ENCODE measurements at places on chromosomes 16 and 17.

DNA sequence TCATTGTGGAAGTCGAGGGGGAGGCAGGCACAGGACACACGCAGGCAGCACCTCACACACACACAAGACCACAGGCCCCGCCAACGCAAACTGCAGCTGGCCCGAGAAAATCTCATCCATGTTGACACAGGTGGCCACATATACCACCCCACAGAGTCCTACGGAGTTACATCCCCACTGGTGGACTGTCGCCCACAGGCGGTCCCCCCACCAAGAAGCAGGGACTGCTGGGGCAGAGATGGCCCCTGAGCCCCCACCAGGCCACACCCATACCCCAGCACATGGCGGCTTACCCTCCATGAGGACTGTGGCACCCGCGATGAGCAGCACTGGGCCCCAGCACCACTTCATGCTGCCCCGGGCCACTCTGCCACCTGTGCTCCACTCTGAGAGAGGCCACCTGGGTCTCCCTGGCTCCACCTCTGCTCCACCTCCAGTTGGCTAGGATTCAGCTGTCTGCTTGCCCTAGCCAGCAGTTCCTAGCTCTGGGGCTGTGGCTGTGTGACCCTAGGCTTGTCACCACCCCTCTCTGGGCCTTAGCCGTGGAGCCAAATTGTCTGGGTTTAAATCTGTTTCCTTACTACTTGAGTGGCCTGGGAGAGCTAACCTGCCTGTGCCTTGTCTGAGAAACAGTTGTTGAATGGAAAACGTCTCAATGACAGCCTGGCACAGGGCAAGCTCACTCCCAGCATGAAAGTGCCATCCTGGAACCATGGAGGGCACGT, at the start of gene PRSS53:
Gene PRSS53, minus strand, starts transcription at position 485 of the 725 bp plus-strand sequence. Its CDS starts 134 bp downstream, at position 351.
- no peak for DNase-seq

DNA sequence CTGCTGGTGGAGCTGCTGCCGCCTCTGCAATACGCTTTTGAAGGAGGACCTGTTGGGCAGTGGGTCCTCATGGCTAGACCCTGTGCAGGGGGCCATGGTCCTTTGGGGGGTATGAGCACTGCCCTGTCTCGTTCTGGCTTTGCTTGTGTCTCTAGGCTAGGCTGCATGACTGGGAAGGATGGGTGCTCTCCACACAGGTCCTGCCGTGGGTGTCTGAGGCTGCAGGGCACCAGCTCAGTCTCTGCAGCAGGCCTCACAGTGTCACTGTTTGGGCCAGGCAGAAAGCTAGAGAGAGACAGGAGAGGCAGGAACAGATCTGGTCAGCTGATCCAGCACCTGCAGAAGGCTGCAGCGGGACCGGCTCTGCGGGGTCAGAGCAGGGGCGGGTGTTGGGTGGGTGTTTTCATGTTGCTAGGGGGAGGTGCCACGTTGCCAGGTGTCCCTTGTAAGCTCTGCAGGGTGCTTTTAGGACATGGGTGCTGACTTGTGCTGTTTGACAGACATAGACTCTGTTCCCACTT, 111.4 kb downstream of the SNX29 start:
- DNase-seq: no peak

GRCh38 chr16:81394966-81395655, 49.5 kb upstream of the CMIP start:
- DNase-seq: no peak

DNA sequence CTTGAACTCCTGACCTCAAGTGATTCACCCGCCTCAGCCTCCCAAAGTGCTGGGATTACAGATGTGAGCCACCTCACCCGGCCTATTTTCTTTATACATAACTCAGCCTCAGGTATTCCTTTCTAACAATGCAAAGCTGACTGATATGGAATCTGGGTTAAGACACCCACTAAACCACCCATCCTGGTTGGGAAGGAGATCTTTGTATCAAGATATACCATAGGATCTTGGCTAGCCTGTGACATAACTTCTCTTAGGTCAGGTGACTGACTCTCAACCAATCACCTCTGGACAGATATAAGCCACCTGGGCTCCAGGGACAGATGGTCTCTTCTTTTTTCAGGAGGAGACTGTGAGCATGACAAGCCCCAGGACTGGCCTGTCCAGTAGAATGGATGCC, 51.2 kb upstream of the NKD1 start:
- no peak for DNase-seq

GRCh38 chr17:45288825-45289224, 26.9 kb upstream of the SPATA32 start:
- DNase-seq: no peak

GRCh38 chr16:56102183-56102686, 89.1 kb upstream of the GNAO1 start:
- no peak for DNase-seq

DNA sequence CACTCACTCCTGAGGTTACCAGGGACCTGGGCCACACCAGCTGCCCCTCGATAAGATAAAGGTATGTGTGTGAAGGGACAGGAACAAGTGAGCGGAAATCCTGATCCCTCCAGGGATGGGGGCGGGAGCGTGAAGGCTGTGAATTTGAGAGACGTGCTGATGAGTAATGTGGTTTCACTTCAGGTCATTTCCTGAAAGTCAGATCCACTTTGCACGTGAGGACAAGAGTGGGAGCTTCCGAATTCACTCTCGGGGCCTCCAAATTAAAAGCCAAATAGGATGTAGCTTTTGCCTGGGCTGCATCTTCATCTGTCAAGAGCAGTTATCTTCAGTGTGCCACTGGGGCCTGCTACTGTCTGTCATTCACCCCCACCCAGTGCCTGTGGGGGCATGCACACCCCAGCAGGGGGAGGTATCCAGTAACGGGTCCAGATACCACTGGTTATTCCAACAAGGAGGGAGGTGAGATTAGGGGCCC, 87.4 kb upstream of the LHX1 start:
- DNase-seq: no peak

DNA sequence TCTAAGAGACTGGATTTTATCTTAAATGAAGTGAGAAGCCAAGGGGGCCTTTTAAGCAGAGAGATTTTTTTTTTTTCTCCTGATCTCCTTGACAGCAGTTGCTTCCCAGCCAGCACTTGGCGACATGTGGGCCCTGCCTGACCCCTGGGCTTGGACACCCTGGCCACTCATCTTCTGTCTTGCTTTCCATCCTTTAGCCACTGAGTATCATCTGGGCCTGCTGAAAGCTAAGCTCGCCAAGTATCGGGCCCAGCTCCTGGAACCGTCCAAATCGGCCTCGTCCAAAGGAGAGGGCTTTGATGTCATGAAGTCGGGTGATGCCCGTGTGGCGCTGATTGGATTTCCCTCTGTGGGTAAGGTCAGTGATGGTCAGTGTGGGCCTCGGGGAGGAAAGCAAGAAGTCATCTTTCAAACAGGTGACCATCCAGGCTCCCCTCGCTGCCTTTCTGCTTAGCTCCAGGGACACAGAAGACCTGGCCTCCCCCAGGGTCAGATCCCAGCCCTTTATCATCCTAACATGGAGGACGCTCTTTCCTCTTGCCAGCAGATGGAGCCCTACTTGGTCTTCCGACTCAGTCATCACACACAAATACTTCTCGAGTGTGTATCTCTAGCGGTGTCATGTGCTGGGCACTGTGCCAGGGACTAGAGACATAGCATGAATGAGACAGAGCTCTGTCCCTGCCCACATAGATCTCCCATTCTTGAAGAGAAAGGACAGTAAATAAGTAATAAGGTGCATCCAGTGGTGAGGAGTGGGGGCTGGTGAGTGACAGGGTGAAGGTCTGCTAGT, 6.1 kb downstream of the DRG2 start:
- no peak for DNase-seq

GRCh38 chr16:69311533-69312387, 610 bp downstream of the VPS4A start:
- peak; percentile 9 for DNase-seq

DNA sequence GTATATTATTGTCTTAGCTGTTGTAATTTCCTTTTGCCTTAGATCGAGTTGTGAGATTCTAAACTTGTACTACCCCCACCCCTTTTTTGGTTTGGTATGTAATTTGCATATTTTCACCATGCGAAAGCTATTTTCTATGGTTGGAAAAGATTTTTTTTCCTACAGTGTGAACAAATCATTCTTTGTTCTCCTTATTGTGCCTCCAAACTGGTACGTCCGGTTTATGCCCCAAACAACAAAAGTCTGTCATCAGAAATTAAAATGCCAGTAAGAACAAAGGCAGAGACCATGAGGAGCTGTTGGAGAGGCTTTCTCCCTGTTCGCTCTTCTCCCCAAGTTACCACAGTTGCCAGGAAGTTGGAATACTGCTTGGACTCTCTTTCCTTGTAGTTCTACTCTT, 66.1 kb downstream of the BCAS3 start:
- DNase-seq: no peak

GRCh38 chr17:2695243-2695960, 16.2 kb downstream of the CLUH start:
- no peak for DNase-seq

DNA sequence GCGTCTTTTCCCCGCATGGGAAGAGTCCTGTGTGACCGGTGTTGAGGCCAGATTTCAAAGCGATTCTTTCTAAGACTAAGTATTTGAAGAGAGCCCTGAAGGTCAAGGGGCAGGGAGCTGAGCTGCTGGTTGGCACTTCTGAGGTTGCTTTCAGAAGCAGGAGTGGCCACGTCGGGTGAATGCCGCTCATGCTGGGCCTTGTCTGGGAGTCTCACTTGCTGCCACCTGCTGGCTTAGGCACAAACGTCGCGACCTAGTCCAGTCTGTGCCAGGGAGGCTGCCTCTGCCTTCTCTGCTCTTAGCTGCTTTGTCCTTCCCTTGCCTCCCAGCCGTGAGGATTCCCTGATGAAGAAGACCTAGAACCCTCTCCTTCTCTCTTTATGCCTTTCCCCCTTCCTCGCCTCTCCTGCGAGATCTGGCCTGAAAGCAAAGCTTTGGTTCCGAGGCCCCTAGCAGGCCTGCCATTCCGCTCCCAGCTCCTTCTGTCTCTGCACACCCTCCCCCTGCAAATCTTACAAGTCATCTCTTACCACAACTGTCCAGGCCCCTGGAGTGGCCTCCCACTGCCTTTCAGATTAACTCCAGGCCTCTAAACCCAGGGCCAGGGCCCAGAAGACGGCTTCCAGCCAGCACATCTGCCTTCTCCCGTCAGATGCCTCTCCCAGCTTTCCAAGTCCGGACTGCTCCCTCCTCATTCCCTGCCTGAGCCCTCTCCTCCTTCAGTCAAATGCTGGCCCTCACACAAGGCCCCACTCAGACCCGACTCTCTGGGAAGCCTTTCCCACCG, 11.4 kb downstream of the CTNS start:
- DNase-seq: no peak

GRCh38 chr17:71937914-71938313, 182.9 kb upstream of the SOX9 start:
- DNase-seq: no peak

DNA sequence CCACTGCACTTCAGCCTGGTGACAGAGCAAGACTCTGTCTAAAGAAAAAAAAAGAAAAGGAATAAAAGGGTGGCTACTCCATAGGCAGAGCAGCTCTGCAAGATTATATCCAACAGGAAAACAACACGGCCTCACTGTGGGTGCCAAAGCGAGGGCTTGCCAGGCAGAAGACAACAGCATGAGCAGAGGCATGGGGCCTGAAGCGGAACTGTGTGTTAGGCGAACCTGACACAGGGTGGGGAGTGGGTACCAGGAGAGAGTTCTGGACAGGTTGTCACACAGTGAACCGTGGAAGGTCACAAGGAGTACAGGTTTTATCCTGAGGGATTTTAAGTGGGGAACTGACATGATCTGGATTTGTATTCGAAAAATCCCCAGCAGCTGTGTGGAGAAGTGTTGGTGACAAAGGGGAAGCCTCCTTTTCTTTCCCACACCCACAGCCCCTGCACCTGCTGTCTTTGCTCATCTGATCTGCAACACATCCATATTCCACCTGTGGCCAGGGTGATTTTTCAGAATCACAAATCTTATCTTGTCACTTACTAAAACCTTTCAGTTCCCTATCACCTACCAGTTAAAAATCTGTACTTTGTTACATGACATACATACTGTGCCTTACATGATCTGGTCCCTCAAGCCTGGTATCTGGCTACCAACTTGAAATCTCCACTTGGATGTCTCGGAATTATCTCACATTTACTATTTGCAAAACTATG, 23.2 kb upstream of the ARHGAP17 start:
- no peak for DNase-seq

- DNase-seq: no peak
These were observed 2.2 kb upstream of the PDP2 start for GRCh38 chr16:66878067-66878466.

DNA sequence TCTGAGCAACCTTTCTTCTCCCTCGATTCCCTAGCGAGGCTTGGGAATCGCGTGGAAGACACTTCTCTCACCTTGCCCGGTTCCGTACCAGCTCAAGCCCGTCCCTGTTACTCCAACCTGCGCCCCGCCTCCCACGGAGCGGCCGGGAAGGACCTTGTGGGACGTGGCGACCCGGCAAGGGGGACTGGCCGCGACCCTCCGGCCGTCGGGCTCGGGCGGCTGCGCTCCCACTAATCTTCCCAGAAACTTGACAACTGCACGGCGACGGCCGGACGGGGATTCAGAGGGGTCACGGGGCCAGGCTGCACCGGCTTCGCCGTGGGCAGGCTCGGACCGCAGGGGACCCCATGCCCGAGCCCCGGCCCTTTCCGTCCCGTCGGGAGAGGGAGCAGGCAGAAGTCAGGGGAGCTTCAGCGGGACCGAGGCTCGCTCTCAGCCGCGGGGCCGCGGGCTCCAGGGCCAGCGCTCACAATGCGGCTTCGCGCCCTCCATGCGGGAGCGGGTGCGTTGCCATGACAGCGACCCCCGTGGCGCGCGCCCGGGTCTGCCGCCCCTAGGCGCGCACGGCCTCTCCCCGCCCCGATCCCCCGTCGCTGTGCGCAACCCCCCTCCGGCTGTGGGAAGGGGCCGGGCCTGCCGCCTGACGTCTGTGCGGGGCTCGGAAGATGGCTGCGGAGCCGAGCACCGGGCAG, at the start of gene SGSM2:
Gene SGSM2, plus strand, starts transcription at position 650 of the 692 bp plus-strand sequence. CDS start 188 bp downstream, outside the sequence.
- peak; percentile 73 for DNase-seq

DNA sequence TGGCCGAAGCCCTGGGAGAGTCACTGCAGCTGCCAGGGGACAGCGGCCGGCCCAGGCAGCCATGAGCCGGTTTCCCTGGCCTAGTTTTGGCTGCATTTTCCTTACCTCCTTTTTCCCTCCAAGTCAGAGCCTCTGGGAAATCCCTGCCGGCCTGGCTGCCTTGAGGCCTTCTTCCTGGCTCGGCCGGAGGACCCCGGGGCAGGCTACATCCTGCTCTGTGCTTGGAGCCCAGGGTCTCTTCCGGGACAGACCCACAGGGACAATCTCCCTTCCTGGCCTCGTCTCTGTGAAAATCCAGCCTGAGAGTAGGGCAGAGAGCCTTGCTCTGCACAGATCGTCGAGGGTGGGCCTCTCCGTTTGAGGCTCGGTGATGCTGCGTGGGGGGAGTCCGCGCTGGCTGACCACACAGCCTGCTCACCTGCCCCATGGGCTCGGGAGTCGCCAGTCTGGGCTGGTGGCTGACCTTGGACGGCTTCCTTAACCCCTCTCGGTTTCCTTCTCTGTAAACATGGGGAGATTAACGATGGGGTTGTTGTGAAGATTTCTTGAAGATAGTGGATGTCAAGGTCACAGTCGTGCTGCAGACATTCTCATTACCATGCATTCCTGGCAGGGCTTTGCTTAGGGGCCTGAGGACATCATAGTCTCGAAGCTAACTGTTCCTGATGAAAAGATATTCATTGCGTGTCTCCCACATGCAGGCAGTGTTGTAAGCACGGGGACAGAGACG, 34.8 kb upstream of the CIBAR2 start:
- no peak for DNase-seq
